ENCODE measurements at places on chromosomes 7 and 10.
A peak's percentile ranks its signal among the peaks of the same experiment; 100 is the strongest.

GRCh38 chr7:102101111-102101551 lies 185.5 kb upstream of the SH2B2 start:
- no peak for DNase-seq

GRCh38 chr10:10777279-10777678 lies 240.4 kb upstream of the CELF2 start:
- DNase-seq: no peak

GRCh38 chr10:20454331-20454730 lies 442.8 kb downstream of the NEBL start:
- DNase-seq: no peak

DNA sequence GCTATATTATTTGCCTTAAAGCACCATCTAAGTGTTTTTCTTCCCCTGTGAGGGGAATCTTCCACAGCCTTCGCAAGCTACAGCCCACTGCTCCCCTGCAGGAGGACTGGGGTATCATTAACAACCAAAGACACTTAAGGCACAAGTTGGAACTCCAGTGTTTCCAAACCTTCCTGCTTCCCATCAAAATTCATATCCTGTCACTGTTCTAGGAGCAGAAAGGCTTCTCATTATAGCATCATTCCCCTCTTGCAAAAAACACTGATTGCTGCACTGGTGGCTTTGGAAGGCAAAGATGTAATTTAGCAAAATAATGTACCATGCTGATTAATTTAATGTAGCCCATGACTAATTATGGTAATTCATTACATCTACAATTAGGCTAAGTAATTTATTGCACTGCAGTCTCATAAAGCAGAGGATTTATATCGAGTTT lies 207.2 kb downstream of the SKAP2 start:
- DNase-seq: no peak

GRCh38 chr7:126702242-126703016 lies 550.3 kb downstream of the GRM8 start:
- no peak for DNase-seq

GRCh38 chr7:18828994-18829857 lies 288.2 kb downstream of the TWIST1 start:
- no peak for DNase-seq

DNA sequence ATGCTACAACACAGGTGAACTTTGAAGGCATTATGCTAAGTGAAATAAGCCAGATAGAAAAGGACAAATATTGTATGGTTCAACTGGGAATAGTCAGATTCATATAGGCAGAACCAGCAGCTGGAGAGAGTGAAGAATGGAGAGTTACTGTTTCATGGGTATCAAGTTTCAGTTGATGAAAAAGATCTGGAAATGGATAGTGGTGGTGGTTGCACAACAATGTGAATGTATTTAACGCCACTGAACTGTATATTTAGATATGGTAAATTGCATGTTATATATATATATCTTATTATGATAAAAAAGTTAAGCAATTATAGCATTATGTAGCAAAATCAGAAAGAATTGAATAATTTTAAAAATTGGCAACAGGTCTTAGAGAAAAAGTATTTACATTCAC lies 3.9 kb downstream of the LMBR1 start:
- no peak for DNase-seq

GRCh38 chr7:266851-267840 lies 22.8 kb upstream of the FOXL3 start:
- no peak for DNase-seq

DNA sequence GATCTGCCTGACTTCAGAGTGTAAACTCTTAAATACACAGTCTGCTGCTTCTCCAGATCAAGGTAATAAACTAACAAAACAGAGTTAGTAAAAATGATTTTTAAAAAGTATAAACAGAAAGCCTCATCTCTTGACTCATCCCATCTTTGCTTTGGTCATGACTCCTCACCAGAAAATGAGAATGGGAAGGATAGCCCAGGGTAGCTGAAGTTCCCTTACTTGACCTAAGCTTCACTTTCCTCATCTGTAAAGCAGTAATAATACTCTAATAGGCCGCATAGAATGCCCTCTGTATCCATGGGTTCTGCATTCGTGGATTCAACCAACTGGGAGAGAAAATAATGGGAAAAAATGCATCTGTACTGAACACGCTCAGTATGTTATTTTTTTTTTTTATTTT lies 11.3 kb upstream of the SLC25A28 start:
- no peak for DNase-seq

DNA sequence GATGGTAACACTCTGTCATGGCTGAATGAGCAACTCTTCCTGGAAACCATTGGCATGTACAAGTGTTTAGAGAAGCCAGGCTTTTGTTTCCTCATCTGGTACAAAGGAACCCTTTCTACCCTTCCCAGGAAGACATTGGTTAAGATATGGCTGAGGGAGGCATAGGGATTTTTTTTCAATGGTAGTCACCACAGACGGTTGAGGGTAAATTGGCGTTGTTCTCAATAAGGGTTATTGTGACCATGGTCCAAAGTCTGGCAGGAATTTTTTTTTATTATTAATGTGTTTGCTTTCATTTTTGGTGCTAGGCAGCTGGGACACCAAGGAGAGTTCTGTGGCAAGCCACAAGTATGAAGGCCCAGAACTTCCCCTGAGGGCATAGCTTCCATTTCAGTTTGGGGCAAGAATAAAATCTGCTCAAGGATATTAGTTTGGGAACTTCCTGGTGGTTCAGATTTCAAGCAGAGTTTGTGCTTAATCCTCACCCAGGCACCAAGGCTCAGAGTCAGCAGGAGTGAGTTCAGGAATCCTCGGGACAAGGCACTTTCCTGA lies at the start of gene PLEKHS1:
TSS of gene PLEKHS1 (plus strand) at position 502 of the 552 bp plus-strand sequence. CDS start 3,596 bp downstream, outside the sequence.
- no peak for DNase-seq

DNA sequence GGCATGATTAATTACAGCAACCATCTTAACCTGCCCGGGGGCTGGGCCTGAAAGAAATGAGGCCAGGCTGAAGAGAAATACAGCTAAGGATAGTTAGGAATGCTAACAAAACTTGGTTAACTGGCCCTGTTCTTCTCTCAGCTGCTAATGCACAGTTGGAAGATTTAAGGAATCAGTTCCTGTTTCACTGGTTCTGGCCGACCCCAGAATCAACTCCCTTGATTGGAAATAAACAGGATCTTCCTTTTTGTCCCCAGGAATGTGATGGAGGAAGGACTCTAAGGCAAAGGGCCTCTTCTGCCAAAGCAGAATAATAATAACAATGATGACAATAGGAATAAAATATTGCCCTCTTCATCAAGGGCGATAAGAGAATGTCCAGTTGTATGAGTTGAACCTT lies 3.5 kb upstream of the LRMDA start:
- no peak for DNase-seq

DNA sequence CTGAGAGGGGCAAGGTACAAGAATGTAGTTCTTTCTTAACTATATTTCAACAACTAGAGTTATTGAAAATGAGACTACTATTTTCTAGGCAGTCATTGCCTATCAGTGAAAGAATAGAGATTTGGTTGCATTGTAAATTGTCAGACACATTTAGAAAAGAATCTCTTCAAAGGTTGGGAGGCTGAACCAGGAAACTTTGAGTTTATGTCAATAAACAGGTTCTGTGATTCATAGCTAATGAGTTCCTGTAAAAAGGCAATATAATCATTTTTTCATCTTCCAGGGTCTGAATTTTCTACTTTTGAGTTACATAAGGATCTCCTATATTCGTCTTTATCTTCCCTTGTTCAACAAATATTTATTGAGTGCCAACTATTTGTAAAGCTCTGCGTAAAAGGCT lies 47.1 kb downstream of the MAGI2 start:
- DNase-seq: no peak

DNA sequence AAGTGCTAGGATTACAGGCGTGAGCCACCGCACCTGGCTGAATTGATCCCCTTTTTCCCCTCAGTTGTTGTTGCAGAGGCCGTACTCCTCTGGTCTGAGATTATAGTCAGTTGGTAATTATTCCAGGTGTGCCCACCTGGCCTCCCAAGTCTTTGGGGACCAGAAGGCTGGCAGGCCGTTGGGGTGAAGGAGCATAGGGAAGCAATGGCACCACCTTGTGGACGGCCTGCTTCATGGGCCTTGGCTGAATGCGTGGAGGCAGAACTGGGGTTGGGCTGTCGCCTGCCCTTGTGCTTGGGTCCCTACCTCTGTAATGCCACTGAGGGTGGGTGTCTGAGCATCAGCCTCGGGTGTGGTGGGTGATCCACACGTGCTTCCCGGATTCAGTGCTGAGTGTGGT lies 125.7 kb downstream of the RGS10 start:
- peak; percentile 63 for DNase-seq

Data from stimulated activated CD4-positive, alpha-beta T cell treated with anti-CD3 and anti-CD28 coated beads, Interleukin-4, amount 100 ng/mL, for 4 hours (primary cell).